SIG-M5 (cell line): ENCODE measurements at places on chromosomes 7 and 10.

DNA sequence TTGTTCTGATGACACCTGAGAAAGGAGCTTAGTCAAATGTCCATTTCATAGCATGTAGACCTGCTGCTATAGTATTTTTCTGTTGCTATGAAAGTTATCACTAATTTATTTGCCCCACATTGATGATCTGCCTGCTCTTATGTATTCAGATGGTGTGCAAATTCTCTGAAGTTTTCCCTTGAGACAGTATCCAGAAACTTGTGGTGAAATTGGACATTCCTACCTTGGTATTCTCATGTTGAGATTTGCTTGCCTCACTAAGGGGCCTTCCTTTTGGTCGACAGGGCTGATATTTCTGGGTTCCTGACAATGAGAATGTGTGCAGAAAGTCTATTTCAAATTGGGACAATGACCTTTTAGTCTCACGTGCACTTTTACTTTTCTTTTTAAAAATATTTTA is 253.2 kb upstream of the FZD8 start:
- DNase-seq: no peak

GRCh38 chr7:115359119-115359518 is 437.2 kb downstream of the MDFIC start:
- DNase-seq: no peak

DNA sequence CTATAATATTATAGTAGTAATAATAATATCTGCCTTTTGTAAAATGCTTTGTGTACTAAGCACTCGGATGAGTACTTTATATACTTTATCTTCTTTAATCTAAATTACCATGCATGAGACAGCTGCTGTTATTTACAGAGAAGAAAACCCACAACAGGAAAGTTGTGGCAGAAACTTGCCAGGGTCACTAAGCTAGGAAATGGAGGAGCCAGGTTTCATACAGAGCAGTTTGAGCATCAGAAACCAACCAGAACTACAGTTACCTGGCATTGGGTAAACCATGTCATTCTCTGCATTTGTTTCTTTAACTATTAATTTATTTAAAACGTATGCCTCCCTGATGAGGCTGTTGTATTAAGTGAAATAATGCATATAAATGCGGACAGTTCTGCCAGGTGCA is 129.9 kb downstream of the CSTF2T start:
- no peak for DNase-seq

- no peak for DNase-seq
These were observed 506.0 kb downstream of the POM121L12 start for GRCh38 chr7:53541475-53541874.

DNA sequence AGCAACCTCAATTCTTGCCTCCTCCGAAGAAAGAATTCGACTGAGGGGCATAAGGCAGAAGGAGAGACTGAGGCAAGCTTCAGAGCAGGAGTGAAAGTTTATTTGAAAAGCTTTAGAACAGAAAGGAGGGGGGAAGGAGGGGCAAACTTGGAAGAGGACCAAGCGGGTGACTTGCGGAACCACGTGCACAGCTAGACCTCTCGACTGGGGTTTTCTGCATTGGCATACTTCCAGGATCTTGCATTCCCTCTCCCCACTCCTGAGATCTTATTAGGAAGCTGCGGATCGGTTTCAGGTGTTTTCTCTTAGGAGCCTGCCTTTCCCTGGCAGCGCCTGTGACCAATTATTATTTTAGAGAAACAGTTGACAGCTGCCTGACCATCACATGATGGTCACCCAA is 20.3 kb upstream of the CPXM2 start:
- no peak for DNase-seq

DNA sequence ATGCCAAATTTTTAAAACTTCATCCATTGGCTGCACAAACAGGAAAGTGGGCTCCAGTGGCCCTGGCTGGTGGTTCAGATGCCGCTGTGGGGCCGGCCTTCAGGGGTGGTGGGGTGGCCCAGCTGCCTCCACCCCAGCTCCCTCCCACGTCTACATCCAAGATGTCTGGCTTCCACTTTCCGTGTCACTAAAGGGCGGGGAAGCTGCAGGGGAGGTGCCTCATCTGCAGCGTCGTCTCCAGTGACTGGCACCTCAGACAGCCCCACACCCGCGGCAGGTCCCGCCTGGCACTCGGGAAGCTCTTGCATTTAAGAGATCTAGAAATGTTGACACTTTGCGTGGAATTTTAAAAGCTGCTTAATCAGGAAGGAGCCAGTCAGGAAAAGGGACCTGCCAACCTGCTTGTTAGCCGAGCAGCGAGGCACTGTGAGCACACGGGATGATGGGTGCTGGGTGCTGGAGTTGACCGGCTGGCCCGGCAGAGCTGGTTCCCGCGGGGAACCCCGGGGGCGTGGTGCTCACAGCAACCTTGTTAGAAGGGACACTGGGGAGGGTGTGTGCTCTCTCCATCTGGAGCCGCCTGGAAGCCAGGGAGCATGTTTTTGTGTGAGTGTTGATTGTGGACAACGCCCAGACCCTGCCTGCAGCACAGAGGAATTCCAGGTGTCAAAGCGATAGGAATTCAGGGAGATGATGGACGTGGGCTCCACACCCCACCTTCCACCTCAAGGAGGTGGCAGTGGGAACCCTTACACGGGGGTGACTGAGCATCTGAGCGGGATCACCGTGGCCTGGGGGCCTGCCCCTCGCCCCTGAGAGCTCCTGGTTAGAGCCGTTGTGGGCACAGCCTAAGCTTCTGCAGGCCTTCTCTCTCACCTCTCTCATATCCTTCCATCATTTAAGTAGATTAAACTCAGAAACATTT is 320.5 kb downstream of the PTPRN2 start:
- no peak for DNase-seq

DNA sequence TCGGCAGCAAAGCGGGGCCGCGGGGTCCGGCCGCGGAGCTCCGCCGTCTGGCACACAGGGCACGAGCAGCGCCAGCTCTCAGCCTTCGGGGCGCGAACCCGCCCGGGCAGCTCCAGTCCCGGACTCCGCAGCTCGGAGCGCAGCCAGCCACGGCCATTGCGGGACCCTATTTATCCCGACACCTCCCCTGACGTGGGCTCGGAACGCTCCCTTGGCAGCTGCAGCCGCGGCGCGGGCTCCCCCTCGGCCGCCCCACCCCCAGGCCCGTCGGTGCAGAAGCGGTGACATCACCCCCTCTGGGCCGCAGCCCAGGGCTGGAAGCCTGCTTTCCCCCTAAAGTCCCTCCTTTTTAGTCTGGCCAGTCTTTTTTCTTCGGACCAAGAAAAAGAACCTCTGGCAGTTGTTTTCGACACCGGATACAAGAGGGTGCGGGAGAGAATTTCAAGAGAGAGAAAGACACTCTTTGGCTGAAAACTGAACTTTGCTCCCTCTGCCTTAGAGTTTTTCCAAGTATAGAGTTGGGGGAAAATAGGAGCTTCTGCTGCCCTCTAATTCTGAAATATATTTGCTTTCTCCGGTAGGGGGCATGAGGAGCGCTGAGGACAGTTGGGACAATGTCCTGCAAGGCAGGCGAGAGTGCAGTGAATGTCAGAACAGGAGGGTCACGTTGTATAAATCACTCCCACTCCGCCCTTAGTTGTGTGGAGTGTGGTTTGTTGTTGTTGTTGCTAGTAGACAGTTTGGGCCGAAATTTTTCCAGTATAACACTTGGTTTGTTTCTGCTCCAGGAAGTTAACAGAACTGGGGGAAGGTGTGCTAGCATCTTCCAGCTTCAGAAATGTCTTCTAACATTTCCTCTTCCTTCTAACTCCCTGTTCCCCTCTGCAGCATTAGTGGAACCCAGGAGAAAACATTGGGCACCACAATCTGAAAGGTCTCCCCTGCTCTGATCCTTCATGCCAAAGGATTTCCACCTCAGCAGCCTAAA is at the start of gene SFRP4:
SFRP4 (minus strand) TSS at position 145 of the 988 bp plus-strand sequence. CDS start 280 bp downstream, outside the sequence.
- no peak for DNase-seq

DNA sequence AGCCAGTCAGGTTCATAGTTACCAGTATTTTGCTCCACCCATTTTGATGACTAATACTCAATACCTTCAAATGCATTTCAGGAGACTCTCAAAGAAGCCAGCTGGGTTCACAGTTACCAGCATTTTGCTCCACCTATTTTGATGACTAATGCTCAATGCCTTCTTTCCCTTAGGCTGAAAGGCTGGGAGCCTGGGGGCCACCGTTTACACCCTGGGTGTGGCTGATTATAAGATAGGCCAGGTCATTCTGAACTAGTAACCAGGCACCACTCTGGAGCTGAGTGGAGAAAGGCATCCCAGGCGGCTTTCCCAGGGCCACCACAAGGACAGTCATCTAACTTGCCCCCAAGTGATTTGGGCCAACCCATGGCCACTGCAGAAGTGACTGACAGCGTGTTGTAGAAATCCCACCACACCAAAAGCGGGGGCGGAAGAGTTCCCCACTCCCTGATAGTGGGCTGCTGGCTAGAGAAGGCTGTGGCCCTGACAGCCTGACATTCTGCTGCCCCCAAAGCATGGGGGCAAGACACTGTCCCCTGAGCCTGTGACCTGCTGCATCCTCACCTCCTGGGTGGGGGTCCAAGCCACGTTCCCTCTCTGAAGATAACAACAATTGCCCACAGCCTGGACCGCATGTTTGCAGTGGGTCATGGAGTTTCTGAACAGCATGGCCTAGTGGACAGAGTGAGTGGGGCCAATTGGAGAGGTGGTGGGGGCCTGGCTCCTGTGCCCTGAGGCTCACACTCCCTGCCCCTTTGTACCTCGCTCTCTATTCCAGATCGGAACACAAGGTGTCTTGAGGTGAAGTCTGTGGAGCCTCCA is 23.0 kb upstream of the ZNF488 start:
- no peak for DNase-seq

GRCh38 chr7:99677013-99677647 is 2.7 kb downstream of the CYP3A5 start:
- DNase-seq: no peak

DNA sequence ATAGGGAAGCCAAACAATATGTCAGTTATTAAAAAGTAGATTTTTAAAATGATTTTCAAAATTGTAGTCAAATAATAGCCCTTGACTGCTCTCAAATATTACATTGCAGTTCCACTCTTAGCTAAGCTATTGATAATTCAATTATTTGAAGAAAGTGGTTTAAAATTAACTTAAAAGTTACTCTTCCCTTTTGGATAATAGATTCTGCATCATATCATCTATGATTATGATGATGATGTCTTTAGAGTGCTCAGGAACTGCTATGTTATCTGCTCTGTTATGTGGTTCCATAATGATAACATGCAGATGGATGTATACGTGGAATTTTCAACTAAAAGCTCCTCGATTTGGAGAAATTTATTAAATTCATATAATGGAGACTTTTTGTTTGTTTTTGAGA is 110.0 kb downstream of the ADAM22 start:
- DNase-seq: no peak

DNA sequence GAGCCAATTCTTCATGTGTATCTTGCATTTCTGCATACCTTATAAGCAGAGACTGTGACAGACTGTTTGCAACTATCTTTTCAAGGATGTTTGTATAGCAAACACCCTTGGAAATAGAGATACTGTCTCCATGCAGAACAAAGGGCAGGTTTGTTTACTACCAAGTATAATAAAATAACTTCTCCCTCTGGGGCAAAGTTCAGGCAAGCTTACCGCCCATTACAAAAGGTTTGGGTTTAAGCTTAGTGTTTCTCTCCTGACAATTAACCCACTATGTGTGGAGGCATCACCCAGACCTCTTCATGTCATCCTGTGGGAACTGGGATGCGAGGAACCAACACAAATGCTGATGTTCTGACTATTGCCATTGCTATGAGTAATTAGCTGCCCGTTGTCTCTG is 479.1 kb upstream of the ZMIZ1 start:
- no peak for DNase-seq

DNA sequence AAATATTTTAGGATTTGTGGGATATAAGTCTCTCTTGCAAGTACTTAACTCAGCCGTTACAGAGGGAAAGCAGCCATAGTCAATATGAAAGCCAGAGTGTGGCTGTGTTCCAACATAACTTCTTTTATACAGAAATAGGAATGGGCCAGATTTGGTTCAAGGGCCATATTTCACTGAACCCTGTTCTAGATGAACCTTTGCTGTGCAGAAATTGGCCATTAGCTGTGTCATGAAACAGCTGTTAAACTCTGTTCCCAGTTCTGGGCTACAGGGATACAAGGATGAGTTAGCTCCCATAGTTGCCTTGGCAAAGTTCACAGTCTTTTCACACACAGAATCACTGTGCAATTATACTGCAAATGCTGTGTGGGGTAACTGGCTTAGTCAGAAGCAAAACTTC is 213.9 kb upstream of the LRRN3 start:
- no peak for DNase-seq

DNA sequence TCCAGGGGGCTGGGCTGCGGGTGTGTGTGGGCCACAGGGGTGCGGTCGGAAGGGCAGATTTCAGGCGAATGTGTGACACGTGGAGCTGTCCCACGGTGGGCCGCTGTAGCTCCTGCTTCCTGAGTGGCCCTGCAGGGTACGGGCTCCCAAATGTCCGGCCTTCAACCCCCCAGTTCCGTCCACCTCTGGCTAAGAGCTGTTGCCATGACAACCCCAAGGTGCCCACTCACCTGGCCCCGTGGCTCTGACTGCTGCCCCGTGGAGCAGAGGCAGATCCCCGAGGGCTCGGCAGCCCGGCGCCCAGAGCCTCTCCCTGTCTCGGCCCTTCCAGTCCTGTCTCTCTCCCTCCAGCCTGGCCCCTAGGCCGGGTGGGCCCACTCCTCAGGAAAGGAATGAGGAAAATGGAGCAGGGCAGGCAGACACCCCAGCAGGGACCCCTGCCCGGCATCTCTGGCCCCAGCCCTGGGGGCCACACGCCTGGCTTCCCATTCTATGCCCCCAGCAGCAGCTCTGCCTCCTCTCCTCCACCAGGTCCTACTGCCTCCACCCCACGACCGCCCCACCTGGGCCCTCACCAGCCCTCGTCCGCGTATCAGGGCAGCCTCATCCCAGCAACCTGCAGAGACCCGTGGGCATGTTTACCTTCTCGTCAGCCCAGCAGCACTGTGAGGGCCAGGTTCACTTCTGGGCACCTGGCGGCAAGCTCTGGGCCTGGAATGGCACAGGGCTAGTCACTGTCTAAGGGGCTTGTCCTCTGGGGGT is 215.6 kb downstream of the ELFN1 start:
- no peak for DNase-seq

- no peak for DNase-seq
These were observed 1002.3 kb upstream of the KCND2 start for GRCh38 chr7:119270644-119271043.

GRCh38 chr7:70034999-70035398 is 436.7 kb downstream of the AUTS2 start:
- no peak for DNase-seq

DNA sequence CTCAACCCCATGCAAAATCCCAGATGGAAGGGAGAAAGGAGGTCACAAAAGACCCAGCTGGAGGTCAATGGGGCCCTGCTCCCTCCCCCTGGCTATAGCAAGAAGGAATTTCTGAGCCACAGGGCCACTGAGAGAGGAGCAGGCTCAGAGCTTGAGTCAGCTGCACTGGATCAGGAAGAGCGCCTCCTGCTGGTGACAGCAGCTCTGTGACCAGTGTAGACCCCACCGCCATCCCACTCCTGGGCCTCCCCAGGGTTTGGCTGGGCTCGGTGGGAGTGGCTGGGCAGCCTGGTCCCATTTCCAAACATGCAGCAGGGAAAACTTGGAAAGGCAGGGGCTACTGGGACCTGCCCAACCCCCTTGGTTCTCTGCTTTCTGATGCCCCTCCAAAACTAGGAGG is 31.5 kb upstream of the PRLHR start:
- no peak for DNase-seq

GRCh38 chr7:152568972-152569371 is 107.0 kb downstream of the XRCC2 start:
- no peak for DNase-seq
